ENCODE measurements at places on chromosomes 13 and 19.

GRCh38 chr13:20676213-20676612 is 27.3 kb upstream of the IL17D start:
- no peak for DNase-seq

DNA sequence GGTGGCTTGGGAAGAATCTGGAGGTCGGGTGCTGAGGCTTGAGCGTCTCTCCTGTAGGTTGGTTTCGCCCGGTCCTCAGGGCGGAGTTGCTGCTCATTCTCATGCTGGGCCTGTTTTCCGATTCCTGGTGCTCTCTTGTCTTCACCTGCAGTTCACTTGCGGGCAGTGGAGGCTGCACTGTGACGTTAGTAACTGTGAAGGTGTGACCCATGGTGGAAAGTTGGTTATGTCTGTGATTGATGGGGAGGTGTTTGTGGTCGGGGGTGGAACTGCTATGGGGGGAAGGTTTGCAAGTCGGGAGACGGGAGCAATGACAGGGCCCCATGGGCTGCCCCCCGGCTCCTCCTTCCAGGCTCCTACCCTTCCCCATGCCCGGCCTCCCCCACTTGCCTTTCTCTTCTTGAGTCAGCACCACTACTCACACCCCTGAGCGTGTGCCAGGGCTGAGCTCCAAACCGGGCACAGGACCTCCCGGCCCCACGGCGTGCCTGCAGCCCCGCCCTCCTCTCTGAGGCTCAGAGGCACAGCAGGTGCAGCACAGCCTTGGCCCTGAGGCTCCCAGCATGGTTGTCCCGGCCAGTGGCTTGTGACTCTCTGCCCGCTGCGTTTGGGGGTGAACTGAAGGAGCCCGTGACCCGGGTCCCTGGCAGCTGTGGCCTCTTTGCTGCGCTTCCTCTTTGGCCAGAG is 79.1 kb downstream of the ATP11A start:
- no peak for DNase-seq

GRCh38 chr13:29162638-29163235 is 342.6 kb downstream of the MTUS2 start:
- DNase-seq, result no peak

GRCh38 chr13:40789275-40790153 is at the start of gene SLC25A15:
Gene SLC25A15, plus strand, starts transcription at chr13:40789611. Its CDS starts 3,616 bp downstream, at chr13:40793227.
- peak; percentile 65 for DNase-seq

- DNase-seq, result peak; percentile 32
Measured at GRCh38 chr19:6108721-6109633, 1.3 kb downstream of the RFX2 start.

DNA sequence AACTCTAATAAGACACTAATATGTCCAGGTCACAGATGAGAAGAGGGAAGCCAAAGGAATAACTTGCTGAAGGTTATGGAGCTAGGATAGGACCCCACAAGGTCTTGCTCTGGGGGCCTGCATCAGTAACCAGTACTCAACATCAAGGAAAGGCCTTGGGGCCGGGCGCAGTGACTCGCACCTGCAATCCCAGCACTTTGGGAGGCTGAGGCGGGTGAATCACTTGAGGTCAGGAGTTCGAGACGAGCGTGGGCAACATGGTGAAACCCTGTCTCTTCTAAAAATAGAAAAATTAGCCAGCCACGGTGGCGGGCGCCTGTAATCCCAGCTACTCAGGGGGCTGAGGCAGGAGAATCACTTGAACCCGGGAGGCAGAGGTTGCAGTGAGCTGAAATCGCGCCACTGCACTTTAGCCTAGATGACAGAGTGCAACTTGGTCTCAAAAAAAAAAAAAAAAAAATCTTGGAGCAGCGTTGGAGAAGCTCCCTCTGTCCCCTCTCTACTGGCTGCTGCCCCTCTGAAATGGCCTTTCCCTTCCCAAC is 1.8 kb downstream of the LONP1 start:
- DNase-seq, result no peak

DNA sequence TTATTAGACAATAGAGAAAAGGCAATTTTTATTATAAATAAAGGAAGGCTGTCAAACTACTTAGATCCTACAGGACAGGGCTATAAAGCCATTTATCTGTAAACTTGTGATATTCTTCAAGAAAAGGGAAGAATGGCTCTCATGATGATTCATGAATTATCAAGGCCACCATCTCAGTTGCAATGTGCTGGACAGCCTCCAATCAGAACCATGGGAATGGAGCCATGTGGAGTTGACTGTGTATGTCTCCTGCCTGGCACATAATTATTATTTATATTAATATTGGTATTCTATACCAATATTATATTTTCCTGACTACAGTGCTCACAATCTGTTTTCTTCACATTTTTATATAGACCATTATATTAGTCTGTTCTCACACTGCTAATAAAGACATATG is 560.5 kb upstream of the MIR17HG start:
- no peak for DNase-seq

DNA sequence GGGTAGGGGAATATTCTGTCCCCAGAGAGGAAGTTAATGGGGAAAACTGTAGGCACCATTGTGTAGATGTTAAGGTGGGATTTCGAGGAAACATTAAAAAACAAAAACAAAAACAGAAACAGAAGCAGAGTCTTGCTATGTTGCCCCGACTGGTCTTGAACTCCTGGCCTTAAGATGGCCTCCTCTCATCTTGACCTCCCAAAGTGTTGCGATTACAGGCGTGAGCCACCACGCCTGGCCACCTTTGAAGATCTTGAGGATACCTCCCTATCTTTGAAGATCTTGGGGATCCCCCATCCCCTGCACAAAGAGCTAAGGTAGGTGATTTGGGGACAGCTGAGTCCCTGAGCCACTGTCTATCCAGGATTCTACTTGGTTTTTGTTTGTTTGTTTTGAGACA is 553 bp upstream of the ICAM3 start:
- DNase-seq, result no peak

DNA sequence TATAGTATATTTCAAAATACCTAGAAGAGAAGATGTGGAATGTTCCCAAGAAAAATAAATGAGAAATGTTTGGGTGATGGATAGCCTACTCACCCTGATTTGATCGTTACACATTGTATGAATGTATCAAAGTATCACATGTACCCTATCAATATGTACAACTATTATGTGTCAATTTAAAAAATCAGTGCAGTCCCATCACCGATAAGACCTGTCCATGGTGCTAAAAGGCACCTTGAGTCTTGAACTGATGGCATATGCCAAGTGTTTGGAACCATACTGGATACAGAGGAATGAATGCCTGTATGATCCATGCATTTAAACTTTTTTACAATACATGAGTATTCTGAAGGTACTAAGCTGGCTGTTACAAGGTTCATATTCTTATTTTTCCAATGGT is 50.2 kb upstream of the ZNF835 start:
- DNase-seq, result no peak

GRCh38 chr13:85536706-85537105 is 262.5 kb downstream of the SLITRK6 start:
- DNase-seq, result no peak

- DNase-seq, result no peak
Measured at GRCh38 chr13:26019251-26019650, 32.6 kb downstream of the SHISA2 start.

DNA sequence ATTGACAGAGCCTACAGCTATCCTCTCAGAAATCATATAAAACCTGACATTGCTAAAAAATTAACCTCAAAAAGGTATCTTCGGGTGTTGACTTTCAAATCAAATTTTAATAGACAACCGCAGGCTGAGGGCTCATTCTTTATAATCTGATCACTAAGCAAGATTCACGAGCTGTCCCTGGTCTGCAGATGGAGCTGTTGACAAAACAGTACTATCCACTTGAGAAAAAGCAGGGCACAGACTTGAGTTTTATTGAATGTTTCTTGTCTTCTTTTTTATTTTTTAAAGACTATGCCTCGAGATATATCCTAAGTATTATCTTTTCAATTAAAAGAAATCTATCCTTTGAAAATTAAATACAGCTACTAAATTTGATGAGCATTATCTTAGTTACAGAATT is 540.5 kb downstream of the PCDH9 start:
- DNase-seq, result no peak

DNA sequence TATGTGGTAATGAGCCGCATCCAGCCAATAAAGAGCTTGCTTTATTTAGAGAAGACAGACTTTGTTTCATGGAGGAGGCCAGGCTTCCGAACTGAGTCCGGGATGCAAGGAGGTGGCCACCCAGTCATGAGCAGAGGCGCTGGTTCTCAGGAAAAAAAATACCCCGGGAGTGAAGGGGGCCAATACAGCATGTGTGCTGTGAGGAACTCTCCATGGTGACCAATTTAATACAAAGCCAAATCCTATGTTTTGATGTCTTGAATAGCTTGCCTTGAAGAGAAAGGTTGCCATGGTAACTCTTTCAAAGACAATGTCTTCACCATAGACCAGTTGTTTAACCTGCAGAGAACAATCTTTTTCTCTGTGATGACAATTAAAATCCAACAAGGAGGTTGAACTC is 43.4 kb upstream of the PDCD5 start:
- DNase-seq, result no peak

DNA sequence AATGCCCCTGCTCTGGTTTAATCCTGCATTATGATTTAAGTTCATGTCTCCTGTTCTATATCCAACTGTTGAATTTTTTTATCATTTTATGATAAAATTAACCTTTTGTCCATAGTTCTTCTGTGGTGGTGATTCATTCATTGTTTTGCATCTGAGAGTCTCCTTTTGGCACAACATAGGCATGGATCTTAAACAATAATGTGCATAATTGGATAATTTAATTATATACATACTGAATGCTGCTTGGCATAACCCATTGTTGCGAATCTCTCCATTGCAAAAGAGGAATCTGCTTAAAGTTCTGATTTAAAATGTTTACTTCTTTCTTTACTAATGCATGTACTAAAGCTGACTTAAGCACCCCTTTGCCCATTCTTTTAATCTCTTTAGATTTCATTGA is 2788.4 kb downstream of the PCDH9 start:
- DNase-seq, result no peak

- no peak for DNase-seq
Measured at GRCh38 chr19:16951529-16951928, 62.7 kb downstream of the F2RL3 start.

DNA sequence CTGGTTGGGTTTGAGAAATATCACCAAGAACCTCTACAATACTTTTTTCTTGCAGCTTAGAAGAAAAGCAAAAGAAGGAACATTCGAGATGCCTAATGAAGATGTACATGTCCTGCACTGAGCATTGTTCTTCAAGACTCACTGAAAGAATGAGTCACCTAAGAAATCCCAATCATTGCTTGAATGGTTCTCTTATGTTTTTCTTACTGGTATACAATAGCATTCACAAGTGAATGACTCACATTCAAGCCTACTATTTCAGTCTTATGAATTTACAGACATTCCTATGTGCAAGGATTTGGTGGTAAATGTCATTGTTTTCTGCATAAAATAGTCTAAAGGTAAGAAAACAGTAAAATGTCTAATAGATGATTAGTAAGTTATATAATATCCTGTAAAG is 594.6 kb downstream of the PCDH9 start:
- DNase-seq, result no peak

GRCh38 chr13:111051041-111051725 is 63.9 kb upstream of the ARHGEF7 start:
- DNase-seq, result no peak

DNA sequence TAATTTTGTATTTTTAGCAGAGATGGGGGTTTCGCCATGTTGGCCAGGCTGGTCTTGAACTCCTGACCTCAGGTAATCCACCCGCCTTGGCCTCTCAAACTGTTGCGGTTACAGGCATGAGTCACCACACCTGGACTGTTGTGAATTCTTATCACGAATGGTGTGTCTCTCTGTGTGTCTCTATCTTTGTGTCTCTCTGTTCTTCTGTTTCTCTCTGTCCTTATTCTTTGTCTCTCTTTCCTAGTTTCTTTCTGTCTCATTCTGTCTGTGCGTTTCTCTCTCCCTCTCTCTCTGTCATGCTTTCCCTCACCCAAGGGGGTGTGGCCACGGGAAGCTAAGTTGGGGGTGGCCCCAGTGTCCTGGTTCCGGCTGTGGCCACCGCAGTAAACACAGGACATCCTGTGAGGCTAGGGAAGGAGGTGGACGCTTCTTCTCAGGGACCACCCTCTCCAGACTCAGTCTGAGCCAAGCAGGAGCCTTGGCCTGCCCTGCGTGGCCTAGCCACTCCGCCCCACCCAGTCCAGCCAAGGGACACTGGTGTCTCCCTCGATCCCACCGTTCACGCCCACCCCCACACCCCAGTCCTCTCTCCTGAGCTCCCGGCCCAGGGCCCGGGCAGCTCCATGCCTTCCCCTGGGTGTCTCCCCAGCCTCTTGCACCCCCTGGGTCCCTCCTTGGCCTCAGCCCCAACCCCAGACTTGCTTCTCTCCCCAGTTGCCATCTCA is 3.9 kb upstream of the PRX start:
- DNase-seq, result no peak

DNA sequence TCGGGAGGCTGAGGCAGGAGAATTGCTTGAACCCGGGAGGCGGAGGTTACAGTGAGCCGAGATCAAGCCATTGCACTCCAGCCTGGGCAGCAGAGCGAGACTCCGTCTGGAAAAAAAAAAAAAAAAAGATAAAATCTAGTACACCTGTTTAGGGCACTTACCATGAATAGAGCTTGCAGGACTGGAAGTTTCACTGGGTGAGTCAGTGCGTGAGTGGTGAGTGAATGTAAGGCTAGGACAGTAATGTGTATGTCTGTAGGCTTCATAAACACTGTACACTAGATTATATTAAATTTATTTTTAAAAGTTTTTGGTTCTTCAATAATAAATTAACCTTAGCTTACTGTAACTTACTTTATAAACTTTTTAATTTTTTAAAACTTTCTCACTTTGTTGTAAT is 22.9 kb downstream of the PPP5C start:
- no peak for DNase-seq

DNA sequence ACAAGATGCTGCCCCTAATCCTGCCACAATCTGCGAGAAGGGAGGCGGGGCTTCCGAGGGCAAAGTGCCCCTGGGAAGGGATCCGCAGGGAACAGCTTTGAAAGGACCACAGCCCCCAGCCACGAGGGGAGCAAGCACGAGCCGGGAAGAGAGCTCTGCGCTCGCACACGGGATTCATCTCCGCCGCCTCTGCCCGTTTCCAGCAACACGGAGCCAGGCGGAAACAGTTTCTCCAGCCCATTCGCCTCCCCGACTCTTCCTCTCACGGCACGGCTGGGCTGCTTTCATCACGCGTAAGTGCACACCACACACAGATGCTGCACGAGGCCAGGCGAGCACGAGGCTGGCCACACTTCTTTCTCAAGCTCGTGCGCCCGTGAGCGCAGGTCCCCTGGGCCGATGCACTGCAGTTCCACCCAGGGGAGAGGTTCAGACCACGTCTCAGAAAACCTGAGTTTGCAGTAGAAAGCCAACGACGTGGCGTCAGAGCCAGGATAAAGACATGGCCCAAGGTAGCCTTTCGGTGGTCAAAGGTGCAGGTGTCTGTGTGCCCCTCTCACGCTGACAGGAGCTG is 33.6 kb downstream of the NAXD start:
- DNase-seq, result no peak

DNA sequence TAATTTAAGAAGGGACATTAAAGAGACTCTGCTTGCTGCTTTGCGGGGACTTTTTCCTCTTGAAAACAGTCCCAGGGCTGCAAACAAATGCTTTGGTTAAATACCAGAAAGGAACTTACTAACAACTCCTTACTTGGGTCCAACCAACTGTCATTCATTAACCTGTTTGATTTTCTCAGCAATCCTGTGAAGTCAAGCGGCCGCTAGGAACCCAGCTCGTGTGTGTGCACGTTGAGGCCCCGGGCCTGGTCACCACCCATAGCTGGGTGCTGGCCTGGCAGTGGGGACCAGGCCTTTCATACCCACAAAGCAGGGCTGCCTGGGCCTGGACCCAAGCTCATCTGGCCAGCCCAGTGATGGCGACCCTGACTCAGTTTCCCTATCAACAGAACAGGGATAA is 50.7 kb downstream of the C1QTNF9 start:
- no peak for DNase-seq
